Stimulated activated CD8-positive, alpha-beta memory T cell treated with anti-CD3 and anti-CD28 coated beads, Interleukin-4, amount 100 ng/mL, for 1 hour (primary cell): ENCODE measurements at places on chromosomes 12 and 14.

DNA sequence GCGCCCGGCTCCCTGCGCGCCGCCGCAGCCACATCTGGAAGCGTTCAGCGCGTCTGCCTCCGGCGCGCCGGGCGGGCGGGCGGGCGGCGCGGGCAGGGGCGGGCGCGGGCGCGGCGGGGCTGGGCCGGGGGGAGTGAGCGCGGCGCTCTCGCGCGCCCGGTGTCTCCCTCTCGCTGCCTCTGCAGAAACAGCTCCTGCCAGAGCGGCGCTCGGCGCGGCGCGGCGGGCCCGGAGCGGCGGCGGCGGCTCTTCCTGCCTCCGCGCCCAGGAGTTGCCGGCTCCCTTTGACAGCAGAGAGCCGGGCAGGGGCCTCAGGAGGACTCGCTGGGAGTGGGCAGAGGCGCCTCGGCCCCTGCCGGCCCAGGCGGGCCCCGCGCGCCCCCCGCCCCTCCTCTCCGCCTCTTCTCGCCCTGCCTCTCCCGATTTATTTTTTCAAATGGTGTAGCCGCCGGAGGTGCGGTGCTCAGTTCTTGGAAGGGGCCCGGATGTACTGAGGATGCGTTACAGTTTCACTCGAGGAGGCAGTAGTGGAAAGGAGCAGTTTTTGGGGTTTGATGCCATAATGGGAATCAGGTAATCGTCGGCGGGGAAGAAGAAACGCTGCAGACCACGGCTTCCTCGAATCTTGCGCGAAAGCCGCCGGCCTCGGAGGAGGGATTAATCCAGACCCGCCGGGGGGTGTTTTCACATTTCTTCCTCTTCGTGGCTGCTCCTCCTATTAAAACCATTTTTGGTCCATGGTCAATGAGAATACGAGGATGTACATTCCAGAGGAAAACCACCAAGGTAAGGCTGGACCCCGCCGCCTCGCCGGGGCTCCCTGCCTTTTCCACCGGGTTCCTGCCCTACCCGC lies at the start of gene CACNA1C:
TSS of gene CACNA1C (plus strand) at position 162 of the 853 bp plus-strand sequence. CDS start at position 738, 576 bp downstream.
- no peak for DNase-seq

DNA sequence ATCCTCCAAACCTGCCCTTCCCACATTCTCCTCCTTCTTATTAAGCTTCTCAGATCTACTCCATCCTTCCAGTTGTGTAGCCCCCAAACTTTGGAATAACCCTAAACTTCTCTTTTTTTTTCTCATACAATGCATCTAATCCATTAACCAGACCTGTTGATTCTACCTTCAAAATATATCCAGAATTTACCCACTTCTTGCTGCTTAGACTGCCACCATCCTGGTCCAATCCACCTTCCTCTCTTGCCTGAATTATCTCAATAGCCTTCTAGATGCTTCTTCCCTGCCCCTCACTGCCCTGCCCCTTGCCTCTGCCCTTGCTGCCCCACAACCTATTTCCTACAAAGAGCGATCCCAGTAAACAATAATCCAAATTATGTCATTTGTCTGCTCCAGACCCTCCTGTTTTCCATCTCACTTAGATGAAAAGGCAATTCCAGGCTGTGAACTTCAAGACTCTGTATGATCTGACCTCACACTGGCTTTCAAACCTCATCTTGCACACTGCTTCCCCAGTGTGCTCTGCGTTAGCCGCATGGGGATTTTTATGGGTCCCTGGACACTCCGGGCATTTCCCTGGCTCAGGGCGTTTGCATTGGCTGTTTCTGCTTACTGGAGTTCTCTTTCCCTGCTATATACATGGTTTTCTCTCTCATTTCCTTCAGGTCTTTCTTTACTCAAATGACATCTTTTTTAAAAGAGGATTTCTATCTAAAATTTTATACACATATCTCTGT lies 42.6 kb upstream of the HIF1A start:
- no peak for DNase-seq

- peak; percentile 45 for DNase-seq
Observed at GRCh38 chr14:101823511-101824120, 62.1 kb downstream of the PPP2R5C start.

DNA sequence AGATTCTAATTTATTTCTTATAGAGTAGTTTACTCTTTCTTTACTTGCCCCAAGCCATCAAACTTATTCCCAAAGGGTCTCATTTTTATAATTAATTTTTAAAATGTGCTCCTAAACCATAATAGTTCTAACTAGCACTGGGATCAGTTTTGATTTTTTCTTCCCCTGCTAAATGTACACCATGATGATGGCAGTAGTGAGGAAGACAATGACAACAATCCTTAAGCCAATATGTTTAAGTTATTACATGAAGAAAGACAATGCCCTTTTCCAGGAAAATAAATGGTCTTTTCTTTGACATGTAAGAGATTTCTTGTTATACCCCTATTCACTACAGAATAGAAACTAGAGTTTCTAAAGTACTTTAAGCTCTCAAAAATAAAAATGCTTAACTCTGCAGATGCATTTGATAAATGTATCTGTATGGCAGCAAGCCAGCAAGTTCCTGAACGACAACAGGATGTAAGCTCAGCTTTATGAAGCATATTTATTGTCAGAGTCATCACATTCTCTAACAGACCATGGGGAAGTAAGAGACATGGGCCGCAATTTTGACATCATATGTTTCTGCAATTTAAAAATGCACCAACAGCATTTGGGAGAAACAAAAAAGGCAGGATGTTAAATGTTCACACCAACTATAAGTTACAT lies 36.0 kb upstream of the SNX6 start:
- no peak for DNase-seq

DNA sequence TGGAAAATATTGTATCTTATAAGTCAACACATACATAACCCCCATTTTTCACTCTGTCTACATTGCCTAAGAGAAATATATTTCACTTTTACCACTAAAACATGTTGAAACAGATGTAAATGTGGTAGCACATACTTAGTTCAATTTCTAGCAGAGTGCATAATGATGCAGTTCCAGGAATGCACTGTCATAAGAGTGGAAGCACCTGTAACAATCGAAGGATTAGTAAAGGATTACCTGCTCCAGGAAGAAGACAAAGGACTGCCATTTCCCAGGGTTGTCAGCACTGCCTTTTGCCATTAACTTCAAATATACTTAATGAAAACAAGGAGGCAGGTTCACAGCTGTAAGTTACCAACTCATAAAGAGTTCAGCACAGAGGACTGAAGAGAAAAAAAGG lies 24.6 kb downstream of the DAD1 start:
- no peak for DNase-seq

DNA sequence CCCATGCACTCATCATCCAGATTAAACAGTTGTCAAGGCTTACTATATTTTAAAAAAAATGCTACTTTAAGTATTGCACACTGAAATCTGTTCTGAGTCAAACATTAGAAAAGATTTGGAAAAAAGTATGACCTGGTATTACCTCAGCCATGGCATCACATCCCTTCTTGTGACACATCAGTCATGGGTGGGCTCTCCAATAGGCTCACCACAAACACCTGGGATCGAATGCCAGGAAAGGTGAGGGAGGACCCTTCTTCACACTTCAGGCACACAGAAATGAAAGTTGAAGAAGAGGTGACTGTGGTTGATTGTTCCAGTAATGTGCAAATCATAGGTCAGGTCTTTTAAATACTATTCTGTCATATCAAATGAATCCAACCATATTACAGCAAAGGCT lies 36.6 kb upstream of the GZMB start:
- no peak for DNase-seq

DNA sequence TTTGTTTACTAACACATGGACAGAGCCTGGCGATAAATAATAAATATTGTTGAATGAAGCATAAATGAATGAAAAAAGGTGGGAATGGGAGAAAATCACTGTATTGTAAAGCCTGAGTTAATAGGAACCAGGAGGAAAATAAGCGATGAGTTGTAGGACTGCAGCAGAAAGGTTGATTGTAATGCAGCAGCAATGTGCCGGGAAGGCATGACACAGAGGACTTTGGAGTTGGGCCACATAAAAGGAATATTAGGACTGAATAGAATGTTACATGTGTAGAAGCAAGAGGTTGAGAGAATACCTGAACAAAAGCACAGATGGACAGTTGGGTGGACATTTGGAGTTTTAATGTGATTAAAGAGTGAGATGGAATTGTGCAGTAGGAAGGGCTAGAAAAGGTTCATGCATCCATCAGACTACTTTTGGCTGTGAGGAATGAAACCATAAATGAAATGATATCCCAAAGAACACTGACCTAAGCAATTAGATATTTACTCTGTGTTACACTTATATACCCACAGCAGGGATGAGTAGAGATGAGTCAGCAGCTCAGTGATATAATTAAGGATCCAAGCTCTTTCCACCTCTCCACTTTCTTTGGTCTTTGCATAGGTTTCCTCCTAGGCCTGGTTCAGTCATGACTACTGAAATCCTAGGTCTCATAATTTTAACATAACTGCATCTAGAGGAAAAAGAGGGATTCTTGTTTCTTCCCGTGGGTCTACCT lies 55.4 kb downstream of the CCER1 start:
- DNase-seq, result no peak

DNA sequence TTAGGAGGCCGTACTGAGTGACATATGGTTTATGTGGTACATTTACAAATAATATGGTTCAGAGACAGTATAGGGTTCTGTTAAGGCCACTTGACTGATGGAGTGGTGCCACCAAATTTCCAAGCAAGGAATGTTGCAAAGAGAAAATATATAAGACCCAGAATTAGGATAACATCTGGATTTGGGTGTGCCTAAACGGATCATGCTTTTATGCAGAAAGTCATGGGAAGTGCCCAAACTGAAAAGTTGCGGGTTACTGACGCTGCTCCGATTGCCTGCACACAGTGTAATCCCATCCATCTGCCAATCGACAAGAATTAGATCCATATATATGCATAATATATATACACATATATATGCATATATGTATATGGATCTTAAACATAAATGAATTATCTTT lies 138.4 kb upstream of the DCN start:
- DNase-seq, result no peak

GRCh38 chr14:80117876-80118275 lies 93.4 kb downstream of the DIO2 start:
- no peak for DNase-seq

- no peak for DNase-seq
Observed at GRCh38 chr12:104608998-104609397, 152.2 kb downstream of the CHST11 start.

DNA sequence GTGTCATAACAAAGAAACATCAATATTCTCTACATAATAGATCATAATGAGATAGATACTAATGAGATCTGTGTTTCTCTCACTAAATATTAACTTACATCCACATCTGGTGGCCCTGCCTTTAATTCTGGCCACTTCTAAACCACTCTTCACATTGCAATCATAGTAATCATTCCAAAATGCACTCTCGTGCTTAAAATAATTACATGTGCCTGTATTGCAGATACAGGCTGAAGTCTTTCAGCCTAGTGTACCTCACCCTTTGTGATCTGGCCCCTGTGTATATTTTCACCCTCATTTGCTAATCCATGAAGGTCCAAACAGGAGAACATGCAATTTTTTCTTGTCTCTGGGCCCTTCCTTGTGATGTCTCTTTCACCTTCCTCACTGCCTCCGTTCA lies 108.0 kb downstream of the LIN7A start:
- no peak for DNase-seq

GRCh38 chr12:125110641-125111360 lies 45.6 kb downstream of the AACS start:
- no peak for DNase-seq

DNA sequence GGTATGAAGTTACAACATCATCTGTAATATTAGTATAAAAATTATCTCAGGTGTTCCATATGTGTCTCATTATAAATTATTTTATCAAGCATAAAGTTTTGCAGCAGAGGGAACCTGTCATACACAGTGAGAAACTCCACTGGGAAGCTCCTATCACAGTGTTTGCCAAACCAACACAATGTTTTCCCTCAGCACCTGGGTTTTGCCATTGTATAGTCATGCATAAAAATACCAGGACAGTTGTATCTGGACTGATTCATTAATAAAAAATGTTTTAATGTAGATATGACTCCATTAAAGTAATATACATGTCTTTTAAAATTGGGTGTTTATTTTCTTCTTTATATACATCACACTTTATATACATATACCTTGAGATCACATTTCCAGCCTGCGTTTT lies 56.6 kb downstream of the METTL25 start:
- DNase-seq, result no peak

DNA sequence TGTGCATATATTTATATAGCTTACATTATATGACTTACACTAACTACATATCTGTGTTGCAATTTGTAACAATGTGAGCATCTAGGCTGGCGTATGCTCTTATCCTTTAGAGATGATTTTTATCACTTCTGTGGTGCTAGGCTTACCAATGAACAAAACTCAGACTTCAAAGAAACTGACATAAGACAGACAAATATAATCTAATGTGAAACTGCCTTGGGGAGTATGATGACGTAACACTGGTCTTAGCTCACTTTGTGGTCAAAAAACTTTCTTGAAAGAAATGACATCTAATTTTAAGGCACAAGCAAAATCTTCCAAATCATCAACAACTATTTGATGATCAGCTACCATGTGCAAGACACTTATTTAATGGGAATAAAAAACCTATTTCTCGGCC lies 50.0 kb downstream of the SOX5 start:
- no peak for DNase-seq

GRCh38 chr14:49240383-49240782 lies 345.8 kb downstream of the RPS29 start:
- DNase-seq, result no peak

- DNase-seq, result no peak
Observed at GRCh38 chr14:60756847-60757246, 22.3 kb downstream of the MNAT1 start.

- DNase-seq, result no peak
Observed at GRCh38 chr14:75402867-75403413, 24.9 kb upstream of the JDP2 start.

- DNase-seq, result no peak
Observed at GRCh38 chr14:23013054-23013748, 3.3 kb upstream of the C14orf93 start.

- DNase-seq, result no peak
Observed at GRCh38 chr12:104494137-104494792, 37.5 kb downstream of the CHST11 start.

GRCh38 chr14:97276573-97276972 lies 479.4 kb downstream of the VRK1 start:
- DNase-seq, result no peak

DNA sequence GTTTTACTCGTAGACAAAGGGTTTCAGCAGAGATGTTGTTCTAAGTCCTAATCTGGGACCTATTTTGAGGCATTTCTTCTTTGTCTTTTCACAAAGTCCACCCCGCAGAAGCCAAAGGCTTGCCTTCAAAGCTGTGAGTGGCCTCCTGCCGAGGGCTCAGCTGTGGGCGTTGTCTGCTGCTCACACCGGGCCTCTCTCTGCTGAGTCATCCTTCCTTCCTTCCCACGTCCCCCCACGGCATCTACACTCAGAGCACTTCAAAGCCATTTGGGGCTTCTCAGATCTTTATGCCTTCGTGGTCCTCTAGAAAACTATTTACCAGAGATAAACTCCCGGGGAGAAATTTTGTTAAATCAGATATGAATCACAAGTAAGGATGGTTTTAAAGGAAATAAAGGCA lies 115.9 kb upstream of the TMPO start:
- DNase-seq, result no peak

DNA sequence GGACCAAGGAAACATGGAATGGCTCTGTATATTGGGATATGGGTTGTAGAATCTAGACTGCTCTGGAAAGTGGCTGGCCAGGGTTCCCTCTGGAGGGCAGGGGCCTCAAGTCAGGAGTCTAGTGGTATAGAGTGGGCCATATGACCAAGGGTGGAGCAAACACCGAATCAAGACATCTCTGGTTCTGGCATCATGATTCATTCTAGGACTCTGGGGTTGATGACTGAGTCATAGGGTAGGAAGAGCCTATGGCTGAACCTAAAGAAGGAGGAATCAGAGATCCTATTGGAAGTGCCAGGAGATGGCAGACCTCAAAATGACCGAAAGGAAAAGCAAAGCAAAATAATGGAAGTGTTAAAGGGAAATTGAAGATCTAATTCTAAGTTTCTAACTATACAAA lies 356.4 kb upstream of the PRICKLE1 start:
- DNase-seq, result no peak
